ENCODE measurements at places on chromosomes 12 and 14. TPM values are rescaled to one million over a fixed set of nuclear protein-coding genes. Genes with fewer than 3 reads are reported as not detected.

The CISTR gene
- total RNA-seq = not detected

The OAS2 gene
- total RNA-seq = 140 TPM

The MYF5 gene
- not detected for total RNA-seq

The ERP27 gene
- total RNA-seq = 1.5 TPM

DNA sequence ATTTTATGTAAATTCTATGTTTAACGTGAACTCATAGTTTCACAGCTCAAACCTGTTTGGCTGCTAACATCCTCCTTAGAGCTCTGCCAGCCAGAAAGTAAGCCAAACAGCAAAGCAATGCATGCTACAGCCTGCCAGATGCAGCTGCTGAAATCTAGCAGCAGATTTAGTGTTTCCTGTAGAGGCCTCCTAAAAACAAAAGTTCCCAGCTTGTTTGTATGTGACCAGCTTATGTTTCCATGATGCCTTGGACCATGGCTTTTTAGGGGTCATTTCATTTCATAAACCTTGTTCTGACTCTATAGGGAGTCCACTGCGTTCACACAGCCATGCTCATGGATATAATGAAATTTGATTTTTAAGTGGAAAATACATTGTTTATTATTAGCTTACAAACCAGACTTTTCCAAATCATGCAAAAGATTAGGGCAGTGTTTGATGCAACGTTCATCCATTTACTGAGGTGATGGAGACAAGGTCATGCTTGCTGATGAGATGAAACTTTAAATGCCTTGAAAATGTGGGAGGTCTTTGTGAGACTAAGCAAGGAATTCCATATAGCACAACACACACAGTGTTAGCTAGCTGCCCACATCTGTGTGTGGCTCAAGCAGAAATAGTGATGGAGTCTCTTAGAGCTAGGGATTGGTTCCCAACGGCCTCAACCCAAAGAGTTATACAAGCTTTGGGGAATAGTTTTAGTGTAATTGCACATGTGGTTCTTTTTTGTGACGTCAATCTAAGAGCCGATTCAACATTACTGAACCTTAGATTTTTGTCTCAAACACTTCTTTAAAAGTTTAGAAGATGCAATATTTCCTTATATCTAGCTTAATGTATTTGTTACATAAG lies 157.5 kb upstream of the LRIG3 start:
- no peak for DNase-seq
- no peak overlapping the region for H3K27ac ChIP-seq
- no peaks in the 10 kb centered on the region for H3K36me3 ChIP-seq
- no peak overlapping the region for H3K4me3 ChIP-seq
- no peaks in the 10 kb centered on the region for H3K4me1 ChIP-seq

The BEGAIN gene
- total RNA-seq = 3.3 TPM

DNA sequence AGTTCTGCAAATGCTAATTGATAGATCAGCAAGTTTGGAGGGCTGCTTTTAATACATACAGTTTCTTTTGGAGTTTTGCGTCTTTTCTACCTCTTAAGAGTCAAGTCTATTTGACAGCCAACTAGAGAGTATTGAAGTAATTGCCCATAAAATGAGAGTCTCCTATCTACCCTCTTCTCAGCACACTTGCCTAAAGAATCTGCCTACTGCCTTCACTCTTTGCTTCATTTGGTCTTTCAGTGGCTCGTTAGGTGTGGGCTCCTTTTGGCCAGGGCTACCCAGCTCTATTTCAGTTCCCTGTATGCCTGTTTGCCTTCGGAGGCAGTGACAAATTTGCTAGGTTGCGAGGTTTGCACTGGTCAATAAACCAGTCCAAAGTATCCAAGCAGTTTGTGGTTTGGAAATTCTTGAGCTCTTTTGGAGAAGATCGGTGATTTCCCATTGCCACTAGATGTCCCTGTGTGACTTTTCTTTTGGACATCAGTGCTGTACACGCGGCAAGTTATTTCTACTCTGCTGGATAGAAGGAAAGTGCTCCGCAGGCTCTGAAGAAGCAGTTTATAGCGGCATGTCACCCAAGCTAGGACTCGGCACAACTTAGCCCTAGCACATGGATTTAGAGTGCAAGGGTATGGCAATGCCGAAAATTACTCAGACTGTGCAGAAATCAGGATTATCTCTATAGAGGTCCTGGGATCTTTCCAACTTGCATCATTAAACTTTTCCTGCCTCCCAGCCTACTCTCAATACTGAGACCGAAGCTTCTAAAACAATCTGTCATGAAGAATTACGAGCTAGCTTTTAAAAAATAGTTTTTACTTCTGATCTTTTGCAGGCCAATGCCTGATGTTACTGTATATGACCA lies 38.6 kb downstream of the MGST1 start:
- H3K27ac ChIP-seq = no peak overlapping the region
- H3K36me3 ChIP-seq = no peaks in the 10 kb centered on the region
- H3K4me3 ChIP-seq = no peak overlapping the region
- H3K4me1 ChIP-seq = no peaks in the 10 kb centered on the region
- no peaks in the 10 kb centered on the region for H3K27me3 ChIP-seq
- no peak for DNase-seq

DNA sequence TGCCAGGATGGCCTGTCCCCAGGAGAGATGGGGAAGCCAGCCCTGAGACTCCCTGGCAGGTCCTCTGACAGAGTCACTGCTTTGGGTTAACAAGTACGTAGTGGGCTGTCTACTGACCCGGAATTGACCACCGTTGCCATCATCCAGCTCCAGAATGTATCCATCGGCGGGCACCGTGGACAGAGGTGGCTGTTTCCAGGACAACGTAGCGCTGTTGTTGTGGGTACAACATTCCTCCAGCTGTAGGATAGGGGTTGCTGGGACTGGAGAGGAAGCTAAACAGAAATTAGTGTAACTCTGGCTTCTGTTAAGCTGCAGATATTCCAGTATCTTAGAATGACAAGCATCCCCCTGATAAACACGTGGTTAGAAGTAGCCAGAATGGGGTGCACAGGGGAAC lies 56.3 kb upstream of the PYGL start:
- H3K4me1 ChIP-seq = no peaks in the 10 kb centered on the region
- no peak overlapping the region for H3K4me3 ChIP-seq
- no peak for DNase-seq
- peaks cover 1% of the 10 kb centered on the region for H3K27me3 ChIP-seq

DNA sequence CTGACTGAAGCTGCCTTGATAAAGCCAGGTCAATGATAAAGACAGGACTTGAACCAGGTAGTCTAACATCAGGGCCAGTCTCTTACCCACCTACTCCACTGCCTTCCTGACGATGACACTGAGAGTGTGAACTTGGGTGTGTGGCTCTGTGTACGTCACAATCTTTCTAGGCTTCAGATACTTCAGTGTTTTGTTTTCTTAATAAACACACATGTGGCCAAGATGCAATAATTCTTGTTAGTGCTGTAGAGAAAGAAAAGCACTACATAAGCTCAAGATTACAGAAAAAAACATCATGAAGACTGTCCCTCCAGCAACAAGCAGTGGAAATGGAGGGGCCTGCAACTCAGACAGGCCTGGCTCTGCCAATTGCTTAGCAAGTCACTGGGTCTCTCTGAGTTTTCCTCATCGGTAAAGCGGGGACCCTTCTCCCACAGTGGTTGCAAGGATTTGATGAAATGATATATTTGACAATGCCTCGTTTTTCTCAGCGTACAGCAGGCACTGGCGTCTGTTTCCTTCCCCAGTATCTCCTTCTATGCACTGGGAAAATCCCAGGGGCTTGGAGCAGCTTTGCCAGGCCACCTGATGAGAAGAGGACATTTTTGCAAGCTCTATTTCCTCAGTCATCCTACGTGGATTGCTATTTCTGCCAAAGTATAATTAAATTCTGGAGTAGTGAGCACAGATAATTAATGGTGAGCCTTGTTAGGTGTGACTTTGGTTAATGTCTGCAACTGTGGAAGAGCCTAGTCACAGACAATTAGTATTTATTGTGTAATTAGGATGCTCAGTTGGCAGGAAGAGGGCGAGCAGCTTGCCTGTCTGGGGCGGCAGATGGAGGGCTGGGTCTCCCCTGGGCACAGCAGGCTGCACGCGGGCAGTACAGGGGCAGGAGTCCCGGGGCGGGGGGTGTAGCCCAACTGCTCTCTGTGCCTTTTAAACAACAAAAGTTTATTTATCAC lies 55.8 kb upstream of the CHGA start:
- no peaks in the 10 kb centered on the region for H3K4me1 ChIP-seq
- H3K36me3 ChIP-seq = no peaks in the 10 kb centered on the region
- no peak overlapping the region for H3K4me3 ChIP-seq
- H3K27ac ChIP-seq = no peak overlapping the region

GRCh38 chr12:95764848-95765247 lies 25.7 kb downstream of the NTN4 start:
- no peaks in the 10 kb centered on the region for H3K36me3 ChIP-seq
- DNase-seq = no peak
- peaks cover 2% of the 10 kb centered on the region for H3K4me1 ChIP-seq
- peaks cover 9% of the 10 kb centered on the region for H3K27me3 ChIP-seq
- H3K27ac ChIP-seq = no peak overlapping the region
- H3K4me3 ChIP-seq = no peak overlapping the region

The AKAP6 gene
- 1.8 TPM for total RNA-seq

The PLCZ1 gene
- not detected for total RNA-seq

- no peak overlapping the region for H3K4me3 ChIP-seq
- H3K36me3 ChIP-seq = no peaks in the 10 kb centered on the region
- H3K27me3 ChIP-seq = peaks cover 28% of the 10 kb centered on the region
- no peak overlapping the region for H3K27ac ChIP-seq
Measured at GRCh38 chr14:88303041-88303440, 20.0 kb downstream of the KCNK10 start.

- H3K27me3 ChIP-seq = no peaks in the 10 kb centered on the region
- DNase-seq = no peak
- peaks cover 8% of the 10 kb centered on the region for H3K36me3 ChIP-seq
Measured at GRCh38 chr14:71327691-71328090, 420.4 kb downstream of the PCNX1 start.

DNA sequence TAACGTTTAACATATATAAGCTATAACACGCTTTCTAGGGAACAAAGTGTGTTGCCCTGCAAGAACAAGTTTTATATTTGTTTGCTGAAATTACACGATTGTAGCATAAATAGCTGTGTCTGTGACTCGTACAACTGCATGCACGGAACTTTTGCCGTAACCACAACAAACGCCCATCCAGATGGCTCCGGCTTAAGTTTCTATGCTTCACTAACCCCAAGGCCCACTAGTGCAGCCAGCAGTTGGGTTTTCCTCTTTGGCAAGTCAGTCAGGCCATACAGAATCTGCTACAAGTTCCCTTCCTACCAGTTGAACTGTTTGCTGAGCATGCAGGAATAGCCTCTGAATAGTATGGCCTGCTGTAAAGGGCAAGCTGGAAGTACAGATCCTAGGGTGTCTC lies 12.1 kb downstream of the CSRP2 start:
- H3K36me3 ChIP-seq = no peaks in the 10 kb centered on the region
- DNase-seq = no peak
- peaks cover 7% of the 10 kb centered on the region for H3K27me3 ChIP-seq
- H3K27ac ChIP-seq = no peak overlapping the region
- H3K4me1 ChIP-seq = no peaks in the 10 kb centered on the region

The DIO2 gene
- total RNA-seq = not detected

The DNAH10 gene
- total RNA-seq = 0.19 TPM

DNA sequence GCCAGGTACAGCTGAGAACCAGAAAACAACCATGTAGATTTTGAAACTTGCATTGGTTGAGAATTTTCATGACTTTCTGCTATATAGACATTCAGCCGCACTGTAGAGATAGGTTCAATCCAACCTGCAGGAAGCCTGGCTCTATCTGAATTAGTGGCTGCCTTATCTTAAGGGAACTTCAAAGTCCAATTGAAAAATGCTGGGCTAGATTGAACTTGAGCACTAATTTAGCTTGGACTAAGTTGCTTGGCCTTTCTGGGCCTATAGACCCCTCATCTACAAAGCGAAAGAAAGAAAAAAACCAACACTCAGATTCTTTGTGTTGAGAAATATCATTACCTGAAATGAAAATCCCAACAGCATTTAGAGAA lies 332.4 kb downstream of the NUAK1 start:
- no peak overlapping the region for H3K4me3 ChIP-seq
- no peak for DNase-seq
- H3K4me1 ChIP-seq = no peaks in the 10 kb centered on the region

- H3K36me3 ChIP-seq = no peaks in the 10 kb centered on the region
- DNase-seq = no peak
- no peak overlapping the region for H3K4me3 ChIP-seq
- no peaks in the 10 kb centered on the region for H3K27me3 ChIP-seq
Measured at GRCh38 chr12:115700896-115701465, 576.5 kb downstream of the MED13L start.

The GALNT16 gene
- not detected for total RNA-seq

- no peak overlapping the region for H3K27ac ChIP-seq
- peaks cover 4% of the 10 kb centered on the region for H3K36me3 ChIP-seq
- peaks cover 18% of the 10 kb centered on the region for H3K4me1 ChIP-seq
- H3K27me3 ChIP-seq = no peaks in the 10 kb centered on the region
Measured at GRCh38 chr12:89334548-89335169, 17.6 kb downstream of the DUSP6 start.

DNA sequence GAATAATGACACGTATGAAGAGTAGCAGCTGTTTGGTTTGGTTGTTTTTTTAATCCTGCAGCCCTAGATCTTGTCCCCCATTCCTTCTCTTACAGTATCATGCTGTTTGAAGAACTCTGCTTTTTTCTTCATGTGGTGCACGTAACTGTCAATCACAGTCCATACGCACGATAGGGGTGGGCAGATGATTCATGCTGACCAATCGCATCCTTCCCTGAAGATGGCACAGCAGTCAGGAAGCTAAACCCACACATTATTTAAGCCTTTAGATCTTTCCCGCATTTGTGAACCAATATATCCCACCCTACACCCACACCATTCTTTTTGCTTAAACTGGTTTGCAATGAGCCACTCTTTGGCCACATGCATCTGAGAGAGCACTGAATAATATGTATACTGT lies 158.9 kb upstream of the PLEKHA5 start:
- no peak overlapping the region for H3K27ac ChIP-seq
- H3K4me1 ChIP-seq = no peaks in the 10 kb centered on the region
- H3K4me3 ChIP-seq = no peak overlapping the region
- no peak for DNase-seq

GRCh38 chr14:98701377-98701776 lies 570.6 kb downstream of the BCL11B start:
- no peaks in the 10 kb centered on the region for H3K36me3 ChIP-seq
- peaks cover 16% of the 10 kb centered on the region for H3K4me1 ChIP-seq
- no peak overlapping the region for H3K27ac ChIP-seq
- DNase-seq = no peak
- H3K4me3 ChIP-seq = no peak overlapping the region

GRCh38 chr12:132653567-132654290 lies 33.4 kb downstream of the POLE start:
- peaks cover 44% of the 10 kb centered on the region for H3K36me3 ChIP-seq
- no peak overlapping the region for H3K4me3 ChIP-seq
- DNase-seq = no peak
- H3K27me3 ChIP-seq = no peaks in the 10 kb centered on the region

DNA sequence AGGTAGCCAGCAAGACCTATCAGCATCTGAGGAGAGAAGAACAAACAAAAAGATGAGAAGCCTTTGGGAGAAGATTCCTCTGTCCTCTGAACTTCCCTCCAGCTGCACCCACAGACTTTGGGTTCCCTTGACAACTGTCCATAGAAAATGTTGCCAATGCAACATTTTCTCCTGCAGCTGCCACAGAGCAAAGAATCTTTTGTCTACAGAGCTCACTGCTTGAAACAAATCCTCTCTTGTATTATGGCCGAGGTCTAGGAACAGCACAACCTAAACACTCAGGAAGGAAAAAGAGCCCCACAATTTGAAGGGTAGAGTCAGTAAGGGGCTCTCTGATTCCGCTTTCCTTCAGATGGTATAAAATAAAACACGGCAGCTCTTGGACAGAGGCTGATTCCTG lies 14.3 kb downstream of the POMT2 start:
- H3K4me3 ChIP-seq = no peak overlapping the region
- H3K36me3 ChIP-seq = no peaks in the 10 kb centered on the region
- H3K27ac ChIP-seq = no peak overlapping the region
- H3K27me3 ChIP-seq = no peaks in the 10 kb centered on the region
- no peak for DNase-seq
- peaks cover 31% of the 10 kb centered on the region for H3K4me1 ChIP-seq

The SERPINA10 gene
- not detected for total RNA-seq

Data from activated CD4-positive, alpha-beta memory T cell treated with anti-CD3 and anti-CD28 coated beads for 36 hours (primary cell).